Activated CD4-positive, alpha-beta T cell treated with anti-CD3 and anti-CD28 coated beads, Interleukin-2, amount 50 U/mL, for 16 hours (primary cell): ENCODE measurements at places on chromosomes 11 and 22.
A peak's percentile ranks its signal among the peaks of the same experiment; 100 is the strongest.

- no peak for DNase-seq
Measured at GRCh38 chr11:33897761-33898375, 6.0 kb upstream of the LMO2 start.

DNA sequence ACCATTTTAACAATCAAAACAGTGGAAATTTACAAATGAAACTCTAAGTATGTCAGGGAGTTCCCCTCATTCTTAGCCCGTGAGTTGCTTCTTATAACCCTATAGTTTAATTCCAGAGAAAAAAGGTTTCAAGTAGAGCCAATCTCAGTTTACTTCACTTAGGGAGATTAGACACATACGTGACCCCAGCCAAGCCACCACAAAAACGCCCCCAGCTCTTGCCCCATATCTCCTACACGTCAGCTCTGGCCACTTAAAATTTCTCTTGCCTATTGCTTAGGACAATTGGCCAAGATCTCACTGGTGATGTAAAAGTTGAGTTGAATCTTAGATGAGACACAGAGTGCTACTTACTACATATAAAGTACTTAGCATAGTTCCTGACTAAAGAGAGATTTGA is 166.4 kb downstream of the ETS1 start:
- no peak for DNase-seq

DNA sequence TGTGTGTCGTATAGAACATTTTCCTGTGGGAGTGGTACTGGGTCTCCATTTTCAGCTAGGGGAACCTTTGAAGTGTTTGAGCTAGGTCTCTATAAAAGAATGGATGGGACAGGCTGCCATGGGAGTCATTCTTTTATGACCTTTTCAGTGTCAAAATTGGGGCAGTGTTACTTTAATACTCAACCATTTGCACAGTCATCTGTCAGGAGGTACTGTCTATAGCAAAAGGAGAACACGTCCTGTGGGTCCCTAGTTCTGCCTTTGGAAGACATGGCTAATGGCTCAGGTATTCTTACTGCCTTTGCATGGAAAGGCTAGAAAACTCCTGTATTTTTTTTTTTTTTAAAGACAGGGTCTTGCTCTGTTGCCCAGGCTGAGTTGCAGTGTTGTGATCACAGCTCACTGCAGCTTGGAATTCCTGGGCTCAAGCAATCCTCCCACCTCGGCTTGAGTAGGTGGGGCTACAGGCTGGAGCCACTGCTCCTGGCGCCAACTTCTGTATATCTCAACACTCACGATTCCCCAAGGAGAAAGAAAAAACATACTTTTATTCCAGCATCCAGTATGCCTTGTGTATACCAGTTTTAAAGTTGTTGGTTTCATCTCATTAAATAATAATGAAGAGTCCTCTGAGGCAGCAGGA is 2.1 kb upstream of the ATF4 start:
- DNase-seq, result no peak

GRCh38 chr22:19798891-19799293 is 38.3 kb downstream of the TBX1 start:
- no peak for DNase-seq

GRCh38 chr22:18033204-18033998 is 9.0 kb upstream of the MICAL3 start:
- no peak for DNase-seq

DNA sequence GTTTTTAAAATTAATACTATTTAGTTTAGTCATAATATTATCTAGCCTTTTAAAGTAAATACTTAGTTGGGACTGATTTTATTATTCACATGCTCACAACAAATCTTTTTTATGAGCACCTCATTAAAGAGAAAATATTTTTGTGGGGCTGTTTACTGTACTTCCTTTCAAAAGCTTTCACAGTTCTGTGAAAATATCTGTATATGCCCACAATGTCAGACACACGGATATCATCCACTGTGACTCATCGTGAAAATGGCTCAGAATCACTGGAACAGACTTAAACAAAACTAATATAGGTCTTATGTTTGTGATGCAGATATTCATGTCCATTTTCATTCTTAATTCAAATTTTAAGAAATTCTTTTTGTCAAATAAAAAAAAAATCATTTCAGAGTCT is 305.2 kb downstream of the RAB38 start:
- DNase-seq, result no peak

DNA sequence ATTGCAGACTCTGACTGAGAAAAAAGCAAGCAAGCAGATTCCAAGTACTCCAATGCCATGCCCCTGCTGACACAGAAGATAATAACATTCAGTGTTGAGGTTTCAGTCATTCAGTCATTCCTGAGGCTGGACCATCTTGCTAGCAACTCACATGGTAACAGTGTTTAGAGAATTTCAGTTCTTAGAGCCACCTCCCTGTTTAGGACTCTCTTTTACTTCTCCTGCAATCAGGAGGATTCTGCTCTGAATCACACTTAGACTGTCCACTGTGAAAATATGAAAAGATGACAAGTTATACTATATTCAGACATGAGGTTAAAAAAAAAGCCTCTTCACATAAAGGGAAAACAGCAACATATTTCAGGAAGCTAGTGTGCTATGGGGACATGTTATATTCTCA is 183.9 kb upstream of the CTSC start:
- no peak for DNase-seq

DNA sequence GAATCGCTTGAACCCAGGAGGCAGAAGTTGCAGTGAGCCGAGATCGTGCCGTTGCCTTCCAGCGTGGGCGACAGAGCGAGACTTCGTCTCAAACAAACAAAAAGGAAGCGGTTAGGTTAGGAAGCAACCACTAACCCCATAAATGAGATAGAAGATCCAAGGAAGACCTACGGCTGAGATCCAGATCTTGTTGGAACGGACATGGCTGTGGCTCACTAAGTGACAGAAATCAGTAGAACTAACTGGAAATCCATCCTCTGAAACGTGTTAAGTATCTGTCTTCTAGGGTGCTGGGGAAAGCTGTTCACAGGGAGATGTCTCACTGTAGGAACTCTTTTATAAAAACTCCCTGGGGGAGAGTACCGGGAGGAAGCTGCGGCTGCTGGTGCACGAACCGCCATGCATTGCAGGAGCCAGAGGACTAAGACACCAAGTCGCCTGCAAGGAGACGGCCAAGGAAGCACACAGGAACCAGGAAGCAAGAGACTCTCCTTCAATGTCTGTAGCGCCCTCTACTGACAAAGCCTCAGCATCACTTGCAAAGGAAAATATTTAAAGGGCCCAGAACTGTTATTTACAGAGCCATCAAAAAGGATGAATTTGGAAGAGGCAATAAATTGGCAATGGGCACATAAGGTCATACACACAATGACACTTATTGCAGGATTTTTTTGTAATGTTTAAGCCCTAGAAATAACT is 16.9 kb upstream of the SPTY2D1 start:
- DNase-seq, result peak; percentile 68

DNA sequence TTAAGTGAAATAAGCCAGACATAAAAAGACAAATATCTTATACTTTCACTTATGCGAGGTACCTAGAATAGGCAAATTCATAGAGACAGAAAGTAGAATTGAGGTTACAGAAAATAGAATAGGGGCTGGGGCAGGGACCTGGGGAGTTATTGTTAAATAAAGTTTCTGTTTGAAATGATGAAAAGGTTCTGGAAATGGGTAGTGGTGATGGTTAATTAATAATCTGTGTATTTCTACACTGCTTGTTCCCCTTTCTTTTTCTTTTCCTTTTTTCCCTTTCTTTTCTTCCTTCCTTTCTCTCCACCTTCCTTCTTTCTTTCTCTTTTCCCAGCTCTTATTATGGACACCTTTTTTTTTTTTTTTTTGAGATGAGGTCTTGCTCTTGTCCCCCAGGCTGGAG is 2.8 kb downstream of the NAALADL1 start:
- no peak for DNase-seq

DNA sequence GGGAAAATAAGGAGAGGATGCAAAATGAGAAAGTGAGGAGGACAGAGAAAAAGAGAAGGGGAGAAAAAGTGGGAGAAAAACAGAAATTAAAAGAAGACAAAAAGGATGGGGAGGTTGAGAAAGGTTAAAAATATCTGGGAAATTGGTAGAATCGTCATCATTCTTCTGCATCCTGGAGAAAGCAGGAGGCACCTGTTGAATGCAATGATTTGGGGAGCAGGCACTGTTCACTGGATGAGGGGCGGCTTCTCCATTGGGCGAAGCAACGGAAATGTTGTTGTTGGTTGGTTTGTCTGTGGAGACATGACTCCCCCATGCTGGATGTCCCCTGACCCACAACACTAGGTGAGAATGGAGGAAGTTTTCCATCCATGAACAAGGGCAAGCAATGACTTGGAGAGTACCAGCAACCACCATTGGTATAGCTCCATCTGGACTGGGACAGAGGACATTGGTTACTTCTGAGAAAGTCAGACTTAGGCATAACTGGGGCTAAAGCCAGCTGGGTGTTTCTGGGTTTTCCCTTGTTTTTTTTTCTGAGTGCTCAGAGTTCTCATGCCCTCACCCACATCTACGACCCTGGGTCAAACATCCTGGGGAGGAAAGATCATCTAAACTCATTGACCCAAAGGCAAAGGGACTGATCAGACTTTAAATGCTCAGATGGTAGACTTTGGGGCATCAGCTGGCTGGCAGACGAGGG is 11.9 kb upstream of the CD44 start:
- DNase-seq, result no peak

DNA sequence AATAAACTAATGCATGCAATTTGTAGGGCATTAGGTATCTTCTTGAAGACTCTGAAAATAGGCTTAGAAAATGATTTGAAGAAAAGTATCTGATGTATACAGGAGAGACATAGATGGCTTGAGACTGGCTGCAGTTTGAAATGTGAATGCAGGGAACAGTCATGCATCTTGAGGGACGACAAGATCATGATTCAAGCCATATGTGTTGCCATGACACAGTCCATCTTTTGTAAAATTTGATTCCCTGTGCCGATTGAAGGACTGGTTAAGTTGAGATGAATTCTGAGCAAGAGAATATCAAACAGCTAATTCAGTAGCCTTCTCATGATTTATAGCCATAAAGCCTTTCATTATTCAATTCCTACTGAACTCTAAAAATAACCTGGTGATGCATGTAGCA is 231.6 kb downstream of the CASP12 start:
- DNase-seq, result no peak

GRCh38 chr11:70290361-70291065 is 20.0 kb downstream of the PPFIA1 start:
- DNase-seq, result no peak

DNA sequence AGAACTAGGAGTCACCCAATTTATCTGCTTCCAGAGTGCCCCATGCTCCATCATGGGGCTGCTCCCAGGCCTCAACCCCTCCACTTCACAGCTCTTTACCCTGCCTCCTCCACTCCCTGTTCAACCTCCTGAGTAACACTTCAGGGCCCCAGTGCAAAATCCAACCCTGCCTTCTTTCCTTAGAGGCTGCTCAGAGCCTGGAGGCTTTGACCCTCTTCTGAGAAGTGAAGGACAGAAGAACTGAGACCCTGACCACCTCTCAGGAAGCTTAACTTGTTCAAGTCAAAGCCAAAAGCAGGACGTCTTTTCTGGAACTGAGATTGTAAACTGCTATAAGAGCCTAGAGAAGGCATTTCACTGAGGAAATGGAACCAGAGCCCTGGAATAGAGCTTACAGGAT is 15.5 kb downstream of the EIF3F start:
- no peak for DNase-seq

DNA sequence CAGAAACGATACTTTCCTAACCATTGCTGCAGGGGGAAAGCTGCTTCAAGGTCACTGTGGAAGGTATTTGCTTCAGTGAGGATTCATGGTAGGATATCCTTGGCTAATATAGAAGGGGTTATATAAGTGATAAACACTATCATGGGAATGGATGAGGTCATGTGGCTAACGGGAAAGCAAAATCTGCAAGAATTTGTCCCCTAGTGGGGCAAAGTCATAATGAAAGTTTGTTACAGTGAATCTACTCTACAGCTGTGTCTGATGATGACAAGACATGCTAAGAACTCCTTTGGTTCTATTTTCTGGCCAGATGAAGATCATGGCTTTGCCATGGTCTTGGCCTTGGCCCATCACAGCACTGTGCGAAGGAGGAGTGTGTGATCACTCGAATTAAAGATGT is 13.8 kb downstream of the MMP20 start:
- DNase-seq, result peak; percentile 68

DNA sequence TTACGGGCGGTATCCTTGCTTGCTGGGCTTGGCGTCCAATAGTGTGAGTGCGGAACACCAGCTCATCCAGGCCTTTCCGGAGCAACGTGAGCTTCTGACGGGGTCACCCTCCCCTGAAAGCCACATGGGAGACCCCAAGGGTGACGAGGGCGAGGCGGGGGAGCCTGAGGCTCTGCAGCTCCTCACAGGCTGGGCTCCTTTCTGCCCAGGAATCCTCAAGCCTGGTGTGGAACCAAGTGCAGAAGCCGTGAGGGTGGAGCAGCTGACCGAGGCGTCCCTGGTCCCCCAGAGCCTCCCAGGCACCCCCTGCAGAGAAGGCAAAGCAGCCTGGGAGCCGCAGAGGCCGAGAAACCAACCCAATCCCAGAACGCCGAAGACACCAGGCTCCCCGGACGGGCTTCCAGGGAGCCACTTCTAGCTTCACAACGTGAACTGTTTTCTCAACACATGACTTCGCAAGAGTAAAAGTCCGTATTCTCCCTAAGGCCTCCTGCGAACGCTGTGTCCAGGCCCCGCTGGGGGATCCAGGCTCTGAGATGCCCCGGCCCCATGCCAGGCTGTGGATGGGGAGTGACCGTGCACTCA is 530.3 kb downstream of the BRD1 start:
- DNase-seq, result no peak

DNA sequence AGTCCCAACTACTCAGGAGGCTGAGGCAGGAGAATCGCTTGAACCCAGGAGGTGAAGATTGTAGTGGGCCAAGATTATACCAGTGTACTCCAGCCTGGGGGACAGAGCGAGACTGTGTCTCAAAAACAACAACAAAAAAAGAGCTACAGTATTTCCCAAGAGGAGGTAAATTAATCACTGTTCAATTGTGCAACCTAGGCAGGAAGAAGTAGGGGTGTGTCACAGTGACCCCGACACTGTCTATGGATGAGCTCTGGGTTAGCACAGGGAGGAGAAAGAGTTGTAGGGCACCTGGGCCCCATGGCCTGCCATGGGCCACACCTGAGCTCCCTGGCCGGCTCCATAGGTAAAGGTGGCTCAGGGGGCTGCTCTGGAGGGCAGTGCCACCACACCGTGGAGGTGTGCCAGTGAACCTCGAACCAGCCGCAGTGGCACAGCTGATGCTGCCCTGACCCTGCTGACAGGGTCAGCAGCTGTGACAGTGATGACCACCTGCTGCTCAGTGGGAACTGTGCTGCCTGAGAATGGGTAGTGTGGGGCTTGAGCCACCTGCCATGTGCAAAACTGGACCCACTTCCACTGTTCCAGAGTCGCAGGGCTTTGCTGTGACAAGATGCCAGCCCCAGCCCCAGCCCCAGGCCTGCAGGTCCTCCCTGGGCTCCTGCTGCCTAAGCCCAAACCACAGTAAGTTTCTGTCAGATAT is 84.0 kb upstream of the PITPNB start:
- DNase-seq, result no peak

GRCh38 chr11:119804698-119805097 is 75.7 kb upstream of the NECTIN1 start:
- no peak for DNase-seq

- no peak for DNase-seq
Measured at GRCh38 chr11:69636512-69637197, 4.3 kb upstream of the CCND1 start.
